ENCODE measurements at places on chromosomes 7 and 10.

- no peak for DNase-seq
Observed at GRCh38 chr7:94396596-94396995, 1.9 kb downstream of the COL1A2 start.

GRCh38 chr10:86942441-86943315 is 14.7 kb downstream of the MMRN2 start:
- DNase-seq: no peak

GRCh38 chr7:149060156-149060555 is 30.4 kb downstream of the ZNF786 start:
- DNase-seq: no peak

GRCh38 chr10:14016011-14016536 is 314.6 kb downstream of the FRMD4A start:
- DNase-seq: no peak

GRCh38 chr10:29957907-29958331 is 101.5 kb downstream of the JCAD start:
- no peak for DNase-seq

DNA sequence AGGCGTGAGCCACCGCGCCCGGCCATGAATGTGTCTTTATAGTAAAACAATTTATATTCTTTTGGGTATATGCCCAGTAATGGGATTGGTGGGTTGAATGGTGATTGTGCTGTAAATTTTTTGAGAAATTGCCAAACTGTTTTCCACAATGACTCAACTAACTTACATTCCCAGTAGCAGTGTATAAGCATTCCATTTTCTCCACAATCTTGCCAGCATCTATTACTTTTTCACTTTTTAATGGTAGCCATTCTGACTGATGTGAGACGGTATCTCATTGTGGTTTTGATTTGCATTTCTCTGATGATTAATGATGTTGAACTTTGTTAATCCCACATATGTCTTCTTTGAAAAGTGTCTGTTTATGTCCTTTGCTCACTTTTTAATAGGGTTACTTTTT is 1187.9 kb downstream of the XPNPEP1 start:
- DNase-seq: no peak
